ENCODE measurements at places on chromosomes 4 and X.

DNA sequence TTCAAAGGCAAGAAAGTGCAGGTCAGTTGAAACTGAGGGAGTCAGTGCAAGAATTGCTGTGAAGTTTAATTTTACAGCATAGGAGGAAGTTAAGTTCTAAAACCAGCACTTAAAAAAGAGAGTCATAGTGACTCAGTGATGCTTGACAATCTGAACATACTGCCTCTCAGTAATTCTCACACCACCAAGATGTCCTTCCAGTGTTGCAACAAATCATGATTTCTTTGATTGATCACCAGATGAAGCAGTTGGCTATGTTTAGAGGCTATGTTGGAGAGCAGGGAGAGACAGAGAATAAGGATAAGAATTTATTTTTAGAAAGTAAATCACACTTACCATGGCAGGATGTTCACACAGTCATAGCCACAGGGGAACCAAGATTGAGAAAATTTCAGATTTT lies 13.2 kb downstream of the TRIM2 start:
- DNase-seq: no peak

DNA sequence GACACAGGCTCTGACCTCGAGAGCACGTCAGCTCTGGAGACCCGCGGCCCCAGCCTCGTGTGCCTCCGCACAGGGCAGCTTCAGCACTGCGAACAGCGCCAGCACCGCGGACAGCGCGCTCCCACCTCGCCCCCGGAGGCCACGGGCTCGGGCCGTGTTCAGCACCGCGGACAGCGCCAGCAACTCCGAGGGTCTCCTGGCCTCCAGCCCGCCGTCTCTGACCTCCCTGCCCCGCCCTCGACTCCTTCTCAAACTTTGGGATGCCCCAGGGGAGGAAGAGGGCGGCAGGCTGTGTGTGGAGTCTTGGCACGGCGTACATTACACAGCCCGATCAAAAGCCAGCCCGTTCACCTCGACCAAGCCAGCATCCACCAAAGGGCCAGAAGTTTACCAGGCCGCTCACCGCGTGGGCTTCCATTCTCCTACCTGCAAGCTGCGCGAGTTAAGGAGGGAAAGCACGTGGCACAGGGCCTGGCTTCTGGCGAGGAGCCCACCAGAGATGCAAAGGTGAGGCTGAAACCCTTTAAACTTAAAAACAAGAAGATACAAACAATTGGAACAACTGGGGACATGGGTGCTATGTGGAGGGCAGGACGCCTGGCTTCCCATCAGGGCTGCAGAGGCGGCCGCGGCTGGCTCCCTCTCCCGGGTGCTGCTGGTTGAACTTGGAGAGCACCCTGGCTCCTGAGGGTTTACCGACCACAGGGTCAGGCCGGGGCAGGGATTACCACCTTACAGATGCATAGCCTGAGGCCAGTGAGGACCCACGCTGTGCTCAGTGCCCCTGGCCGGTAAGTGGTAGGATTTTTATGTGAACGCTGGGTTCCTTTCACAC lies 4.5 kb upstream of the NKX1-1 start:
- peak; percentile 51 for DNase-seq

DNA sequence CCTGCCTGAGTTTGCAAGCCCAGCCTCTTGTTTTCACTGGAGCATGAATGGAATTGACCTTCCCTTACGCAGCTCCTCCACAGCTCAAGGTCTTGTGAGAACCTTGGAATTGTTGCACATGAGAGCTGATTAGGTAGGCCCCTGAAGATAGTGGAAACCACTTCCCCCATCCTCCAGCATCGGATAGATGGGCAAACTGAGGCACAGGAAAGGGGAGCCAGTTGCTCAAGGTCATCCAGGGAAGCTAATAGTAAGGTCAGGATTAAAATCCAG lies 27.2 kb downstream of the PJA1 start:
- DNase-seq: no peak

GRCh38 chrX:48700951-48701653 lies 4.6 kb downstream of the SUV39H1 start:
- no peak for DNase-seq

GRCh38 chr4:99947190-99947578 lies 766 bp upstream of the DNAJB14 start:
- no peak for DNase-seq

- DNase-seq: no peak
Observed at GRCh38 chrX:99192421-99192820, 1217.7 kb downstream of the PCDH19 start.

- DNase-seq: no peak
Observed at GRCh38 chrX:54641530-54641929, 111.5 kb downstream of the GNL3L start.

GRCh38 chr4:141640696-141641095 lies 4.3 kb downstream of the IL15 start:
- DNase-seq: no peak

GRCh38 chr4:87881115-87881514 lies 48.3 kb downstream of the MEPE start:
- no peak for DNase-seq

DNA sequence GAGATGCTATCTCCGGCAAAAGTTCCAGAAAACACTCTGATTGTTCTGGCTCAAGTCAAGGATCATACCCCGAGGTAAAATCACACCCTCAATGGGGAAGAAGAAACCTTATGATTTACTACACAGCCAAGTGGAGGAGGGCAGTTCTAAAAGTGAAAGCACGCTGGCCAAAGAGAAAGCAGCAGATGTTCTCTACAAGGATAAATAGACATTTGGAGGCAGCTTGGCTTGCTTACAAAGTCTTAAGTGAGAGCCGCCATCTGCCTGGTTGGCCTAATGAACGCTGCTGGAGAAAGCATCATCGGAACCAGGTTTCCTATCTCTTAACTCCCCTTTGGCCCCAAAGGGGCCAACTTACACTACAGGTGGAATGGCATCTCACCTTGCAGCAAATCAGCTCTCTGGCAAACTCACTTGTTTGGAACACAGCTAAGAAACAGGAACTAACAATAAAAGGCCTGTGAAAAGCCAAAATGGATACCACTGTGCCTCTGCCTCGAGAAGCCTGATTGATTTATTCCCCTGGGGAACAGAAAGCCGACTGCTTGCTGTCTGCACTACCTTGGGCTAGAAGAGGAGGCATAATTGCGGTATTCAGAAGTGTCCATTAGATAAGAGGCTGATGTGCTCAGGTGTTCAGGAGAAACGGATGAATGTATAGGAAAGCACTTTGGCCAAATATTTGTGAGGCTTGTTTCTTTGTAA lies 22.8 kb downstream of the FRAS1 start:
- no peak for DNase-seq

GRCh38 chr4:43276321-43276720 lies 383.8 kb downstream of the GRXCR1 start:
- DNase-seq: no peak

DNA sequence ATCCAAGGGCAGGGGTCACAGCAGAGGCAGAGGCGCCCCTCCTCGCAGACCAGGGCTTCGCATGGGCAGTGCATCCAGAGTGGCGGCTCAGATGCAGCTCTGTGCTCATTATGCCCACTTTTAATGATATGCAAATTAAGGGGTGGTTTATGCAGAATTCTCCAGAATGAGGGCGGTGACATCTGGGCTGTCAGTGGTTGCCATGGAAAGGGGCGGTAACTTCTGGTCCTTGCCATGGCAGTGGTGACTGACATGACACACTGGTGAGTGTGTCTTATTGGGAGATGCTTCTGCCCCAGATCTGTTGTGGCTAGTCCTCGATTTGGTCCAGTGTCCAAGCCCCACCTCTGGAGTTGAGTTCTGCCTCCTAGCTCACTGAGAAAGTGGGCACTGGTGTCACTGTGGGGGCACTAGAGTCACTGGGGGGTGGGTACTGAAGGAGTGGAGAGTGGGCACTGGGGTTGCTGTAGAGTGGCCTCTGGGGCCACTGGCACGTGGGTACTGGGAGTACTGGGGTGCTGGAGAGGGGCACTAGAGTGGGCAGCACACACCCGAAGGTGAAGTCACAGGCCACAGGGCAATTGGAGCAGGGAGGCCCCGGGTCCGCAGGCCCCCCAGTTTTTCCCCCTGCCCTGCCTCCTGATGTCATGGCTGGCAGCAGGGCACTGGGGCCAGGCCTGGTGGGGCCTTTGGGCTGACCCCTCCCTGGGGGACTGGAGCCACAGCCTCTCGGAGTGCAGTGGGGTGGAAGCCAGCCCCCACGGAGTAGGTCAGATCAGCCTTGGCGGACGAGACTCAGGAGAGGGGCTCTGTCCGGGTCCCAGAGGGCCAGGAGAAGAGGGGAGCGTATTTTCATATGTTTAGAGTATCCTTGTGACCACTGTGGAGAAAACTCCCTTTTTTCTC lies 98.6 kb upstream of the NKX1-1 start:
- no peak for DNase-seq

DNA sequence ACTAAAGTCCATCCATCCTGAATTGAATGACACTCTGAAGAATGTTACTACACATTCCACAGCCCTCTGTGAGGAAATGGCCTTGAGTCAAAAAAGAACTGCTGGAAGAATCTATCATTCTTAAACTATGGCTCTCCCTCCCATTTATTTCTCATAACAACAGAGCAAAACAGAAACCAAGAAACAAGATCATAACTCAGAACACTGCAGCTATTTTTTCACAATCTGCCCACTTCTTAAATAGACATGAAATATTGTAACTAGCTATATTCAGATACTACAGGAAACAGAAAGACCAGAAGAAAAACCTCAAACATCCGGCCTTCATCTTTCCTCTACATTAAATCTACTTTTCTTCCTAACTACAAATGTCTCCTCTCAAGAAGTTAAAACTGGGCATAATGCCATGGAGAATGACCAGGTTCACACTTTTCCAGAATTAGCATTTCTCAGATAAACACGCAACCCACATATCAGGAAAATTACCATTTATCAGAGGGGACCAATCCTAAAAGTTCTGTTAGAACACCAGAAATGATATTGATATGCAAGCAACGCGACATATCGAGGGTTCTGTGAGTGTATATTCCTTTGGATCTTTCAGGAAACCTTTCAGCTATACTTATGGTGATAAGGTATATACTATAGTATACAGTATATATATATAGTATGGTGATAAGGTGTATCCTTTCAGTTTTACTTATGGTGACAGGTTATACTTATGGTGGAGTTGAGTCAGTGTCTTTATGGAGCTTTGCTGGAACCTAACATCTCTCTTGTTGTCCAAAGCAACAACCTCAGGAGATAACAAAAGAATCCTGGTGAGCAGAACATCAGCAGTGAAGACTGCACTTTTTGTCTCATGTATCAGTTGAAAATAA lies 60.4 kb upstream of the IRF2 start:
- no peak for DNase-seq

- DNase-seq: no peak
Observed at GRCh38 chrX:142299406-142299805, 94.3 kb upstream of the MAGEC2 start.

GRCh38 chr4:118842055-118842454 lies 6.1 kb upstream of the SEC24D start:
- DNase-seq: no peak

GRCh38 chrX:123809854-123810375 lies 49.9 kb upstream of the XIAP start:
- DNase-seq: no peak

GRCh38 chr4:111937368-111937767 lies 207.9 kb upstream of the FAM241A start:
- DNase-seq: peak; percentile 11

- DNase-seq: peak; percentile 2
Observed at GRCh38 chr4:244471-244870, 60.8 kb downstream of the ZNF732 start.

GRCh38 chr4:2272026-2272827 lies 10.3 kb upstream of the MXD4 start:
- no peak for DNase-seq

GRCh38 chr4:19780871-19781270 lies 470.8 kb upstream of the SLIT2 start:
- DNase-seq: no peak
